ENCODE measurements at places on chromosomes 13 and 19.
A peak's percentile ranks its signal among the peaks of the same experiment; 100 is the strongest.

- no peak overlapping the region for H3K27ac ChIP-seq
- no peak overlapping the region for H3K4me3 ChIP-seq
- H3K27me3 ChIP-seq = no peaks in the 10 kb centered on the region
- no peak for DNase-seq
- no peaks in the 10 kb centered on the region for H3K4me1 ChIP-seq
Observed at GRCh38 chr19:16095071-16095571, 16.6 kb upstream of the RAB8A start.

DNA sequence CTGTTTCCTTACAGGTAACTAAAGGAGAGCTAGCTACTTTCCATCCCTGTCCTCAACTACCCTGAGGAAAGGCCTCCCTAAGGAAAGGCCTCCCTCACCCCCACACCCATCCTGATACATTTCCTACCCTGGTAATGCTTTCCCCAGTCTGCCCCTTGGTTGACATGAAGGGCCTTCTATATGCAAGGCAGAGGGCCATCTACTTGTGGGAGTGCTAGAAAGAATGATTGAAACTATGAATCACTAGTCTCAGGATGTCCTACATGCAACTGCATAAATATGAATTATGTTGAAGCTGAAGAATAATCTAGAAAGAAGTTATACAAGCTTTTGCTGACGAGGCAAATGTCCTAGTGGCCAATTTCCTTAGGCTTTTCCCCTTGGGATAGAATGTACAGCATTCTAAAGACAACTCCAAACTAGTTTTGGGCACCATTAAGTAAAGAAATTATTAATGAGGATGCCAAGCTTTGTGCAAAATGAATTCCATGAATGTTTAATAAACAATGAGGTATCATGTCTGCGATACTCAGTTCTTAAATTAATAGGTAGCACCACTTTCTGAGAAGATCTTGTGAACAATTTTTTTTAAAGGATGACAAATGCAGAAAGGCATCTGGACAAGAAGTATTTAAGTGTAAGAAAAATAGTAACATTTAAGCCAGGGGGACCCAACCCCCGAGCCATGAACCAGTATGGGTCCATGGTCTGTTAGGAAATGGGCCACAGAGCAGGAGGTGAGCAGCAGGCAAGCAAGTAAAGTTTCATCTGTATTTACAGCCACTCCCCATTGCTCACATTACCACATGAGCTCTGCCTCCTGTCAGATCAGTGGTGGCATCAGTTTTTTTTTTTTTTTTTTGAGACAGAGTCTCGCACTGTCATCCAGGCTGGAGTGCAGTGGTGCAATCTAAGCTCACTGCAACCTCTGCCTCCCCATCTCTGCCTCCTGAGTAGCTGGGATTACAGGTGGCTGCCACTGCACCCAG lies 223.0 kb downstream of the LHFPL6 start:
- DNase-seq = no peak
- no peaks in the 10 kb centered on the region for H3K36me3 ChIP-seq
- H3K27ac ChIP-seq = no peak overlapping the region
- H3K27me3 ChIP-seq = peaks cover 9% of the 10 kb centered on the region
- H3K4me1 ChIP-seq = peaks cover 9% of the 10 kb centered on the region

GRCh38 chr13:47774671-47774994 lies 226.4 kb downstream of the SUCLA2 start:
- no peak overlapping the region for H3K27ac ChIP-seq
- H3K4me3 ChIP-seq = no peak overlapping the region
- no peaks in the 10 kb centered on the region for H3K4me1 ChIP-seq

- no peaks in the 10 kb centered on the region for H3K36me3 ChIP-seq
- no peaks in the 10 kb centered on the region for H3K4me1 ChIP-seq
- H3K27ac ChIP-seq = no peak overlapping the region
- DNase-seq = peak; percentile 48
- H3K27me3 ChIP-seq = no peaks in the 10 kb centered on the region
Observed at GRCh38 chr13:29991343-29991742, 140.9 kb upstream of the UBL3 start.

- no peak overlapping the region for H3K4me3 ChIP-seq
- no peaks in the 10 kb centered on the region for H3K27me3 ChIP-seq
- no peak overlapping the region for H3K27ac ChIP-seq
- DNase-seq = peak; percentile 30
Observed at GRCh38 chr19:37669450-37669914, 14.2 kb upstream of the ZFP30 start.

DNA sequence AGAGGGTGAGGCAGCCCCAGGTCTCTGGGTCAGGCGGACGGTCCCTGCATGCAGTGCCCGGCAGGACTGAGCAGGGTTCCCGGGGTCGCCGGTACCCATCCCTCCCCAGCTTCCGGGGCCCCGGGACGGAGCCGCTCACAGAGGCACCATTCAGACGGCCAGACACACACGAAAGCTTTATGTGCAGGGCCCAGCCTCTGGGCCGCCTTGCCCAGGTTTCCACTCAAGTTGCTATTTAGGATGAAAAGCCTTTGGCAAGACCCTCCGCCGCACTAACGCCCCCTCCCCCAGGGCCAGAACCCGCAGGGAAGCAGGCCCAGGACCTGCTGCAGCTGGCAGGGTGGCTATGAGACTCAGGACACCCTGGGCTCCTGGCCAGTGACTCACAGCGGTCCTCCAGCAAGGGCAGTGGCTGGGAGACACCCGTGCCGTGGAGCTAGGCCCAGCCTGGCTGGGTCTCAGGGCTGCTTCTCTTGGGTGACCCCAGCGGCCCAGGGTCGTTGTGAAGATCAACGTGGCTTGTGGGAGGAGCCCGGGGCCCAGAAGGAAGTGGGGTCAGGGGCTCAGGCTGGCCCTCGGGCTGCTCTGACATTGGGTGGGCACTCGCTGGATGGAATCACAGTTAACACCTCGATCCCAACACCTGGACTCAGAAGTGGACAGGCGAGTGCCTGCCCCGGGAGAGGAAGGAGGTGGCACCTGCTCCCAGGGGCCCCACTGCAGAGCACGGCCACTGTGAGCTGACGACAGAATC lies 4.8 kb downstream of the C19orf25 start:
- H3K4me1 ChIP-seq = peaks cover 3% of the 10 kb centered on the region
- peaks cover 9% of the 10 kb centered on the region for H3K27me3 ChIP-seq
- no peak for DNase-seq
- H3K36me3 ChIP-seq = no peaks in the 10 kb centered on the region
- no peak overlapping the region for H3K27ac ChIP-seq
- no peak overlapping the region for H3K4me3 ChIP-seq

DNA sequence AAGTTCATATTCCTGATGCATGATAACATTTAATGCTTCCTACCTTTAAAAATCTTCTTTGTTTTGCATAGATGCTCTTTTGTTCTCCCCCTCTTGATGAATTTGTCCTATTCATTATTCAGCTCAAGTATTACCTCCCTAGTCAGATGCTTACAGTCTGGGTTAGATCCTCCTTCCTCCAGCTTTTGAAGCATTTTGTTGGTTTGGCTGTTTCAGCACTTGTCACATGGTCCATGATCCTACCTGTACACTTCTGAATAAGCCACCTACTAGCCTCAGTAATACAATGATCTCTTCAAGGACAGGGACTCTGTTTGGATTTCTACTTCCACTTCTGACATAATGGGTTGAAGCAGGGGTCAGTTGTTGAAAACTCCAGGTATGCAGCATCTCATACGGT lies 37.4 kb downstream of the N4BP2L1 start:
- H3K4me1 ChIP-seq = no peaks in the 10 kb centered on the region
- H3K36me3 ChIP-seq = no peaks in the 10 kb centered on the region
- no peak overlapping the region for H3K27ac ChIP-seq
- no peak overlapping the region for H3K4me3 ChIP-seq

DNA sequence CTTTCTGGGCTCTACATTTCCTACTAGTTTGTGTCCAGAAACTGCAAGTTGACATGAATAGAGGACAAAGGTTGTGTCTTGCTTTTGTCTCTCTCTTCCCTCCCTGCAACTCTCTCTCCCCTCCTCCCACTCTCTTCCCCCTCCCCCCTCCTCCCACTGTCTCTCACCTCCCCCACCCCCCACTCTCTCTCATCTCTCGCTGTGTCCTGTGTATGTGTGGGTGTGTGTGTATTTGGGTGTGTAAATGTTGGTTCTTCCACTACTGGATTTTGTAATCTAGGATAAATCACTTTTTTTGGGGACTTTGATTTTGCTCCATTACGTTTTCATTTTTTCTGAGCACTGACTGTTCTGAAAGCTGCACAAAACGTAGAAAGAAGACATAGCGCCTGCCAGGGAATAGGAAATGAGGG lies 48.4 kb downstream of the AKAP11 start:
- no peaks in the 10 kb centered on the region for H3K36me3 ChIP-seq
- H3K4me3 ChIP-seq = no peak overlapping the region
- H3K27me3 ChIP-seq = no peaks in the 10 kb centered on the region
- peak; percentile 67 for DNase-seq
- H3K4me1 ChIP-seq = peaks cover 2% of the 10 kb centered on the region

DNA sequence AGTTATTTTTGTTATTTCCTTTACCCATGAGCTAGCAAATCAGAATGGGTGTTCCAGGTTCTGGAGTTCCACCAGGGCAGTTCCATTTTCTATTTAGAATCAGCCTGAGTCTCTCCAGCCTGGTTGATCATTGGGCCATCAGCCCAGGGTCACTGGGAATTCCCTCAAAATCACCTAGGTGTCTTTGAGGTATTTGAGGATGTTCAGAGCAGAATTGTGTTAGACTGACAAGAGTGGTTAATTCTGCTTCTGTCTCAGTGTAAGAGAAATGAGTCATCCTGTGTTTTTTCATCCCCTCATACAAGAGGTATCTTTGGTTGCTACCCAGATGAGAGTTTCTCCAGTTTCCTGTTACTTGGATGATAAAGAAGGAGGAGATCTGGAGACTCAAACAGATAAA lies 11.7 kb downstream of the ZNF66 start:
- H3K4me1 ChIP-seq = no peaks in the 10 kb centered on the region
- DNase-seq = no peak
- H3K4me3 ChIP-seq = no peak overlapping the region

GRCh38 chr19:53982611-53983010 lies 8.8 kb upstream of the CACNG6 start:
- no peak overlapping the region for H3K4me3 ChIP-seq
- H3K36me3 ChIP-seq = no peaks in the 10 kb centered on the region
- DNase-seq = peak; percentile 42
- H3K27ac ChIP-seq = no peak overlapping the region
- peaks cover 6% of the 10 kb centered on the region for H3K4me1 ChIP-seq
